ENCODE measurements at places on chromosomes 3 and 15. TPM values are rescaled to one million over a fixed set of nuclear protein-coding genes. Genes with fewer than 3 reads are reported as not detected.

The WDR93 gene
- not detected for total RNA-seq

The FAM107A gene
- total RNA-seq, result 115 TPM

The MORC1 gene
- not detected for total RNA-seq

The C3orf49 gene
- not detected for total RNA-seq

The CLDN16 gene
- not detected for total RNA-seq

The RBP2 gene
- total RNA-seq, result not detected

DNA sequence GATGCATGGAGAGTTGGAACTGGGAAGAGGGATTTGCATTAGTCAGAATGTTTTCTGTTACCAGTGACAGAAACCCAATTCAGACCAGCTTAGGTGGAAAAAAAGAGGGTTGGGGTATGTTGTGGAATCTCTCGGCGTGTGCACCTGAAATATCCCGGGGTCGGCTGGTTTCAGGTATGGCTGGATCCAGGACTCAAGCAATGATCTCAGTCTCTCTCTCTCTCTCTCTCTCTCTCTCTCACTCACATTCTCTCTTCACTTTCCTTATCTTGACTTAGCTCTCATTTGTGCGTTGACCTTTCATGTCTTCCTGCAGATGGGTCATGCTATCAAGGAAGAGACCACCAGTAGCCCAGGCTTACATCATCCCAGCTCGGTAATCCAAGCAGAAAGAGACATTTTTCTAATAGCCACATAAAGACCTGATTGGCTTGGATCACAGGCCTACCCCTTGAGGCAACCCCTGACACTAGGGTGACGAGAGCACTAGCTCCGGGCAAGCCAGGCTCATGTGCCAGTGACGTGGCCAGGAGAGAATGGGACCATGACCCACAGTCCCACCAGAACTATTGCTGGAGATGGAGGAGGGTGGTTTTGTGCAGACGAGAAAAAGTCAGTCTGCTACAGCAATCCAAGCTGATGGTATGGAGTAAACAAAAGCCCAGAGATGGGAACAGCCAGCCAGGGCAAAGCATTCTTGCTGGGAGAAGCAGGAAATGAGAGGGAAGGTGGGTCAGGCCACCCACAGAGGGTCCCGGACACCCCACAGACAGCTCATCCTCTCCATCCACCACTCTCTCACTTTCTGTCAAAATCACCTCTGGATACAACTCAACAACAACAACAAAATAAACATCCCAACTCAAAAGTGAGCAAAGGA, 91.7 kb downstream of the CHSY1 start:
- DNase-seq, result no peak
- no peak overlapping the region for H3K4me3 ChIP-seq
- H3K27ac ChIP-seq, result no peak overlapping the region
- H3K4me1 ChIP-seq, result peaks cover 30% of the 10 kb centered on the region
- H3K27me3 ChIP-seq, result no peaks in the 10 kb centered on the region
- H3K36me3 ChIP-seq, result peaks cover 8% of the 10 kb centered on the region

DNA sequence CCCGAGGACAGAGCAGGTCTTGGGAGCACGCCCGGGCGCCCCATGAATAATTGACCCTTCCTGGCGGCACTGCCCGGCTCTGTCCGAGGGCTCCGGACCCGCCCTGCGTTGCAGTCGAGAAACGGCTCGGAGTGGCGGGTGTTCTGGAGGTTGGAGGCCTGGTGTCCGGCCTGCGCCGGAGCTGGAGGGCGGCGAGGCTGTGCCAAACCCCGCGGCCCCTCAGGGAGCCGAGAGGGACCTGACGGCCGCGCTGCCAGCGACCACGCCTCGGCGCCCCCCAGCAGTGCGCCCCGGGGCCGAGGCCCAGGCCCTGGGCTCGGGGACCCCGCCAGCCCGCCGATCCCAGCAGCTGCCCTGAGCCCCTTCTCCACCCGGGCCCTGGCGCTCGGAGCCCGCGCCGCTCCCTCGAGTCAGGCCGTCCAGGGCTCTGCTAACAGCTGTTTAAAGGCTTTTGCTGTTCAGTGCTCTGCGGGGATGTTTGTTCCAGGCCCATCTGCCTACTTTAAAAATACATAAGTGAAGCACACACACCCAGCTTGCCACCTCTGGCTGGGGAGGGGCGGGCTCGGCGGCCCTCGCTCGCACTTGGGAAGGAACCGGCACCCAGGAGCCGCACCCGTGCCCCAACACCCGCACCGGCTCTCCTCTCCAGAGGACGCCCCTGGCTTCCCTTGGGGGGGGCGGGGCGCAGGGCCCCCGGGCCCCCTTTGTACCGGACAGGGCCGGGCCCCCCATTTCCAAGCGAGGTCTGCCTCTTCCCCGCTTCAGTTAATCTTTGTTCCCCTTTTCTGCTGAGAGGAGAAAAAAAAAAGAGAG, 730 bp upstream of the ZNF710 start:
- peak overlapping the region; percentile 94 for H3K4me3 ChIP-seq
- no peaks in the 10 kb centered on the region for H3K27me3 ChIP-seq
- no peaks in the 10 kb centered on the region for H3K36me3 ChIP-seq

GRCh38 chr3:28726840-28727239, 378.2 kb upstream of the AZI2 start:
- H3K27me3 ChIP-seq, result no peaks in the 10 kb centered on the region
- H3K27ac ChIP-seq, result no peak overlapping the region
- H3K36me3 ChIP-seq, result no peaks in the 10 kb centered on the region
- no peaks in the 10 kb centered on the region for H3K4me1 ChIP-seq
- H3K4me3 ChIP-seq, result no peak overlapping the region
- DNase-seq, result peak; percentile 27

GRCh38 chr3:150521463-150521862, 24.8 kb downstream of the SERP1 start:
- H3K27me3 ChIP-seq, result no peaks in the 10 kb centered on the region
- DNase-seq, result no peak
- peaks cover 8% of the 10 kb centered on the region for H3K4me1 ChIP-seq
- no peak overlapping the region for H3K4me3 ChIP-seq

- no peak overlapping the region for H3K4me3 ChIP-seq
- no peak overlapping the region for H3K27ac ChIP-seq
- no peak for DNase-seq
- no peaks in the 10 kb centered on the region for H3K27me3 ChIP-seq
- no peaks in the 10 kb centered on the region for H3K4me1 ChIP-seq
- H3K36me3 ChIP-seq, result no peaks in the 10 kb centered on the region
These were observed 325.8 kb upstream of the DPH6 start for GRCh38 chr15:35871812-35872211.

DNA sequence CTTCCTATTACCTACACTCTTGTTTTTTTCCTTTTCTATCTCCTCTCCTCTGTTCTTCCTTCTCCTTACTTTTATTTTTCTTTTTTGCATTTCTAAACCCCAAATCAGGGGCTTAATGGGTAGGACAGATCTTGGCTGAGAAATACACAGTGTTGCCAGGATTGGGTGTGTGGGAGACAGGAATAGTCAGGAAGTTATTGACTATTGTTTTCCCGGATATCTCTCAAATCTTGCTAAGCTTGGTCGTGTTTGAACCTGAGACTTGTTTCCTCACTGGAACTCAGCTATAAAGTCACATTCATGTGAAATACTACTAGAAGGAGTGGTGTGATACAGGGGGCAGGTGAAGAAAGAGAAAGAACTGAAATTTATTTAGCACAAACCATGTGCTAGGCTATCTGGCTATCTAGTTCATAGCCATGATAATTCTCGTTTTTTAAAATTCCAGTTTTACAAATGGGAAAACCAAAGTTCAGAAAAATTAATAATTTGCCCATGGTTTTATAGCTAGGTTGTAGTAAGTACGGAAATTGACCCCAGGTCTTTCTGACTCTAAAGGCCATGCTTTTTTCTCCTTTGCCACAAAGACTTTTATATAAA, 343.2 kb upstream of the UMPS start:
- no peaks in the 10 kb centered on the region for H3K36me3 ChIP-seq
- peaks cover 16% of the 10 kb centered on the region for H3K4me1 ChIP-seq
- no peak for DNase-seq
- H3K4me3 ChIP-seq, result no peak overlapping the region
- no peaks in the 10 kb centered on the region for H3K27me3 ChIP-seq

DNA sequence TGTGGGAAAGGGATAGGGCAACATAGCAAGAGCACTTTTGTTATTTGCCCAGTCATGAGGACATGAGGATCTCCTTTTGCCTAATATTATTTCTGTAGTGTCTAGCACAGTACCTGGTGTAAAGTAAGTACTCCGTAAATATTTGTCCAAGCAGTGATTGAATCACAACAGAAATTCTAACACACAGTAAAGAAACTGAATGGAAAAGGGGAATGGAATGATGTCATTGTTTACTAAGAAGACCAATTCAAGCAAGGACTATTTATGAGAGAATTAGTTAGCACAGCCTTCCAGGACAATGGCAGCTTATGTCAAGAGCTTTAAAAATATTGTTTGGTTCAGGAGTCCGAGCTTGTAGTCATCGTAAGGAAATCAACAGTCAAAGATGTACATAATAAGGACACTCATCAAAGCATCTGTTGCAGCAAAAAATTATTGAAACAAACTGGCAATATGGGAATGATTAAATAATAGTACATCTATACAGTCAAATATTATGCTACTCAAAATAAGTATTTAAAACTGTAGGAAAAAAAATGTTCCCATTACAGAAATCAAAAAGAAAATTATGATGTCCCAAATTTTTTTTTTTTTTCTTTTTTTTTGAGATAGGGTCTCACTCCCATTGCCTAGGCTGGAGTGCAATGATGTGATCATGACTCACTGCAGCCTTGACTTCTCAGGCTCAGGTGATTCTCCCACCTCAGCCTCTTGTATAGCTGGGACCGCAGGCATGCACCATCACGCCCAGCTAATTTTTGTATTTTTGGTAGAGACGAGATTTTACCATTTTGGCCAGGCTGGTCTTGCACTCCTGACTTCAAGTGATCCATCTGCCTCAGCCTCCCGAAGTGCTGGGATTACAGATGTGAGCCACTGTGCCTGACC, 17.9 kb downstream of the CAPN7 start:
- no peak overlapping the region for H3K27ac ChIP-seq
- H3K27me3 ChIP-seq, result no peaks in the 10 kb centered on the region
- DNase-seq, result no peak
- H3K36me3 ChIP-seq, result peaks cover 91% of the 10 kb centered on the region
- no peak overlapping the region for H3K4me3 ChIP-seq

GRCh38 chr3:82743196-82743595, 981.8 kb upstream of the GBE1 start:
- no peaks in the 10 kb centered on the region for H3K36me3 ChIP-seq
- no peaks in the 10 kb centered on the region for H3K27me3 ChIP-seq
- H3K27ac ChIP-seq, result no peak overlapping the region
- no peak for DNase-seq
- no peak overlapping the region for H3K4me3 ChIP-seq
- H3K4me1 ChIP-seq, result no peaks in the 10 kb centered on the region

DNA sequence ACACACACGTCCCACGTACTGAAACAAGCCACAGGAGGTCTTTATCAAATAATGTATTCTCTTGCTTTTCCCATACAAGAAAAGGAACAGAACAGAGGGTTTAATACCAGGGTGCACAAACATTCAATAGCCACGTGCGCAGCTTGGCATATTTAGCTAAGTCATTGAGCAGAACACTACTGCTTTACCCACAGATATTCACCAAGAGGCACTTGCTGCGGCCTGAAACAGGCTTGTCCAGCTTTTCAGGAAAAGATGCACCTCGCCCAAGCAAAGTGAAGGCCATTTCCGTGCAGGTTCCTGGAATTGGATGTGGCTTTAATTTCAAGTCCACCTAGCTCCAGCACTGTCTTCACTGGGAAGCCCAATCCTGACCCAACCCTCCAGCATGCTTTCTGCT, 17.6 kb downstream of the ZDHHC3 start:
- no peak overlapping the region for H3K27ac ChIP-seq
- no peaks in the 10 kb centered on the region for H3K27me3 ChIP-seq
- H3K36me3 ChIP-seq, result peaks cover 18% of the 10 kb centered on the region
- DNase-seq, result no peak
- H3K4me1 ChIP-seq, result peaks cover 58% of the 10 kb centered on the region
- H3K4me3 ChIP-seq, result no peak overlapping the region

DNA sequence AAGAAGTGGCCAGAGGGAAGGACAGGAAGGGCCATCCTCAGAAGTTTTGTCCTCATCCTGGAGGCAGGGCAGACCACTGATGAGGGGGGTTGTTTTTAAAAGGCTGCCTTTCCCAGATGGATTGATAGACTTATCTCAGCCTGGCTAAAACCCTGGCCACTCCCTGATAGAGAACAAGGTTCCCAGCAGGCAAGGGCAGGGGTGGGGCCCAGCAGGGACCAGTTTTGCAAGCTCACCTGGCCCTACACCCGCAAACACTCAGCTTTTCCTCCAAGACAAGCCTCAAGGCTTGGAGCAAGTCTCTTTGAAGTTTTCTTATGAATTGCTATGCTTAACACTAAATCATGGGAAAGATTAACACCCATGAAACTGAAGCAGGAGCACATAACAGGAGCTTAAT, 9.1 kb downstream of the LIPC start:
- H3K27me3 ChIP-seq, result no peaks in the 10 kb centered on the region
- peak overlapping the region; percentile 92 for H3K27ac ChIP-seq
- DNase-seq, result no peak

DNA sequence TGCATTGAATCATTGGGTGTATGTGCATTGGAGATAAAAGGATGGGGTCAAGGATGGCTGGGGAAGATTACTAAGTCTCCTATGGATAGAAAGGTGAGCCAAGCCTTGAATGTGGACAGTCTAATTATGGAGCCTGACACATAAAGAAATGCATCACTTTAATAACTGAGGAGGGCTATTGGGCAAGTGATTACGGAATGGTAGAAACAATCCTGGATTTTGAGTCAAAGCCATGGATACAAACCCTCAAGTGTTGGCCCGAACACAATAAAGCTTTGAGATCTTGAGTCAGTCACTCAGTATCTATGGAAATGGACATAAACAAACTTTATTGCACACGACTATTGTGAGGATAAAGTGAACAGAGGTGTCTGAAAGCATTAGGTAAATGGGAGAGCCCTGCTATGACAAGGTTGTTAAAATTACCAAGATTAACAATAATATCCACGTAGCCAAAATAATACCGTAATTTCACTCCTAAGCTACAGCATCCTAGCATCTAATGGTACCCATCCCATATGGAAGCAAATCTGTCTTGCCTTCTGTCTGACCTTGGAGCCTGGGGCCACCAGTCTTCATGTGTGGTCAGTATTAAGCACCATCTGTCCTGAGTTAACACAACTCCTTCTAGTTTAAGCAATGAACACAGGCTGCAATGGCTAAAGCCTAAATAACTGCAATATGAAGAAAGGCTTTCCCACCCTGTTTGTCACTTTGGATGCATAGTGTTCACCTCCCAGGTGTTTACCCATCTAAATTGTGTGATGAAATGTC, 136.9 kb upstream of the PRICKLE2 start:
- H3K36me3 ChIP-seq, result no peaks in the 10 kb centered on the region
- no peaks in the 10 kb centered on the region for H3K4me1 ChIP-seq
- no peak for DNase-seq
- H3K27ac ChIP-seq, result no peak overlapping the region
- H3K27me3 ChIP-seq, result no peaks in the 10 kb centered on the region

DNA sequence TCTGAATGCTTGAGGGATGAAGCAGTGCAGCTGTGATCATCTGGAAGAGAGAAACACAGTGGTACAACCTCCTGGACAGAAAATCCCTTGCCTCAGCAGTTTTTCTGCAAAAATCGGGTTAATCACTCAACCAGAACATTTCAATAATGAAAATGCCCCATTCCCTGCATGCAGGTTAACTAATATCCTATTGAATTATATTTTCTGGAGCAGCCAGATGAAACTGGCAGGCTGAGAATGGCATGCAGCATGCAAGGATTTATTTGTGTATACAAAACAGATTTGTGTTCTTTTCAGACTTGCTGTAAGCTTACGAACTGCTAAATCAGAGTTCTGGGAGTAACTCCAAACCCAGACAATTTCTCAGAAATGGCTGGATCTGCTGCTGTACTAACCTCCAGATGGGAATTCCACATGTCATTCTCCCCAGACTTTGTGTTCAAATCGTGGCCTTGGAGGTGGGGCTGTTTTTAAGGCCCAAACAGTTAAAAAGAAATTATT, 39.1 kb downstream of the SLC9A9 start:
- H3K4me1 ChIP-seq, result peaks cover 30% of the 10 kb centered on the region
- peak overlapping the region; percentile 23 for H3K4me3 ChIP-seq
- H3K27ac ChIP-seq, result peak overlapping the region; percentile 66

All from left ventricle myocardium inferior (tissue), 1 donor.